CD4-positive, alpha-beta T cell treated with Interleukin-4 for 4 hours (primary cell): ENCODE measurements at places on chromosomes 16 and 17.

DNA sequence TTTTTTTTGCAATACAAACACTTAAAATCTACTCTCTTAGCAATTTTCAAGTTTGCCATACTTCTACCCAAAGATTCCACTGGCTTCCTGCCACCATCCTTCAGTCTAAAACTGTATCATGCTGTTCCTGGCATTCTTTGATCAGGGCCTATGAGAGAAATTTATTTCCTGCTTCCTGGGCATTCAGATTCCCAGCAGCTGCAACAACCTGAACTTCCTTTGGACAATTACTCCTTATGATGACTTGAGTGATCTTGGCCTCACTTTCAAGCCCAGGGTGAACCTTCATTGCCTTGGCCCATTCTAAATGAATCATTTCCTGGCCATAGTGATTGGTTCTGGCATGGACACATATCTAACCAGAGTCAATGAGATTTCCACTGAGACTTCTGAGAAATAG lies 18.0 kb upstream of the MON1B start:
- no peak for DNase-seq

DNA sequence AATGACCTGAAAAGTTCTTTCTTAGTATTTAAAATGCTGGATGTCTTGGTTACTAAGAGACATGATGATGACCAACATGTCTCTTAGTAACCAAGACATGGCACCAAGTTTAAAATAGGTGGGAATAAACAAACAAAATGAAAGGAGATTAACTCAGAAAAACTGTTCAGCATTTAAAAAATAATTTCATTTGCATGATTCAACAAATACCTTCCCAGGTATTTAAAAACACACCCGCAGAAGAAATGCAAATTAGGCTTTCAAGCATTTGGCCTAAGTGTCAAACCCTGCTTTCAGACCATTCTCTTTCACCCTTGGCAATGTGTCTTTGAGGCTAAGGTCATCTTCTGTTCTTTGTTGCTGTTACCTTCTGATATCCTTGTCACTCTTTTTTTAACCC lies 91.4 kb upstream of the CORO6 start:
- DNase-seq = no peak

DNA sequence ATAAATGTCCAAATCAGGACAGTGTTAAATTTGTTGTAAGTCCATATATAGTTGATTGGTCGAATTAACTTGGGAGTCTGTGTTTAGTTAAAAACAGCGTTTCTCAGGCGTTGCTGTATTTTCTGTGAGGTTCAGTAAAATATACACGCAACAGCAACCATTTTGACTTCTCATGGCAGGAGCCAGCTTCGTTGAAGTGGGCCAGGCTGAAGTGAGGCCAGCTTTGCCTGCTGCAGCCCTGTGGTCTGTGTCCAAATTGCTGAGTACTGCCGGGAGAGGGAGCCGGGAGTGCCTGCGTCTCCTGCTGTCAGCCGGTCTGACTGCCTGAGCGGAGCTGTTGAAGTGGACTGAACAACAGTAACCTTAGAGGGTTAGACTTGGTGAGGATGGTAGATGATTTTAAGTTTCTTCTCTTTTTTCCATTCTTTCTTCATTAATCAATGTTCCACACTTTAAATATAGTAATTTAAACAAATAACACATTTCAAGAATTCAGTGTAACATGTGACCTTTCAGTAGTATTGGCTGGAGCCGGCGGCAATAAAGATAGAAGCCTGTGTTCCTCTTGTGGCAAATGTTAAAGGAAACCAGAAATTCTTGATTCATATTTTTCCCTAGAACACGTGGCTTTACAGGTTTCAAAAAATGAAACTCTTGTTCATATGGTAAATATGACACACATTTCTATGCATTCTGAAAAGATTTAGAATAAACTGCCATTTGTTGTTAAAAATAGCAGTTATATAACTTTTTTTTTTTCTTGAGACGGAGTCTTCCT lies 37.0 kb upstream of the ZNF750 start:
- no peak for DNase-seq

- no peak for DNase-seq
Observed at GRCh38 chr16:51401673-51402072, 250.6 kb upstream of the SALL1 start.

- peak; percentile 13 for DNase-seq
Observed at GRCh38 chr17:1783834-1784611, 22.2 kb downstream of the SERPINF1 start.

DNA sequence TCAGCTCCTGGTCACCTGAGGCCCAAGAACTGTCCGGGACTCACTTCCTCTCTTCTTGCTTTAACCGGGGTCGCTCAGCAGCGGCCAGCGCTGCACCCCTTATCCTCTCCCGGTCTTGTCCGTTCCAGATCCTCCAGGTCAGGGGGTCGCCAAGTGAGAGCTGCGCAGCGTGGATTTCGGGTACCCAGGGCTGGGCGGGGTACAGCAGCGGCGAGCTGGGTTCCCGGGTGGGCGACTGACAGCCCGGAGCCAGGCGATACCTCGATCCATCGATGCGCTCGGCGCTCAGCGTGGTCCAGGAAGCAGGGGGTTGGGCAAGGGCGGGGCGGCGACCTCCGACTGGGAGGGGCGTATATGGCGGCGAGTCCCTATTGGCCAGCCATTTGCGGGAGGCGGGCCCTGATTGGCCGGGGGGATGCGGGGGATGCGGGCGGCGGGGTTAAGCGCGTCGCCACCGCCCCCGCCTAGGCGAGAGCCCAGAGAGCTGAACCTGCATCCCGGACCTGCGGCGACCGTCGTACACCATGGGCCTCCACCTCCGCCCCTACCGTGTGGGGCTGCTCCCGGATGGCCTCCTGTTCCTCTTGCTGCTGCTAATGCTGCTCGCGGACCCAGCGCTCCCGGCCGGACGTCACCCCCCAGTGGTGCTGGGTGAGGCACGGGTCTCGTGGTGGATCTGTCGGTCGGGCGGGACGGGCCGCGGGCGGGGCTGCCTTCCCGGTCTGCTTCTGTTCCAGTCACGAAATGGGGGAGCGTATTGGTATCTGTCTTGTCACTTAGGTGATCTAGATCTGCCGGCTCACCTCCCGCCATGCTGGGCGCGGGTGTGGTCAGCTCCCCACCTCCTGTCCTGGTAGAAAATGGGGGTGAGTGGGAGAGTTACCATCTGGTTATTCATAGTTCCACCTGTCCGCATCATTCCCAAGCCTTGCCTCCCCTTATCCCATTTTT lies at the start of gene PLA2G15:
Gene PLA2G15, plus strand, starts transcription at position 471 of the 951 bp plus-strand sequence. Its CDS starts 54 bp downstream, at position 525.
- peak; percentile 96 for DNase-seq

- peak; percentile 4 for DNase-seq
Observed at GRCh38 chr16:10181196-10182162, 749 bp downstream of the GRIN2A start.
